ENCODE measurements at places on chromosomes 1 and 21.

- no peak for DNase-seq
These were observed 13.3 kb downstream of the ARV1 start for GRCh38 chr1:230992100-230992774.

DNA sequence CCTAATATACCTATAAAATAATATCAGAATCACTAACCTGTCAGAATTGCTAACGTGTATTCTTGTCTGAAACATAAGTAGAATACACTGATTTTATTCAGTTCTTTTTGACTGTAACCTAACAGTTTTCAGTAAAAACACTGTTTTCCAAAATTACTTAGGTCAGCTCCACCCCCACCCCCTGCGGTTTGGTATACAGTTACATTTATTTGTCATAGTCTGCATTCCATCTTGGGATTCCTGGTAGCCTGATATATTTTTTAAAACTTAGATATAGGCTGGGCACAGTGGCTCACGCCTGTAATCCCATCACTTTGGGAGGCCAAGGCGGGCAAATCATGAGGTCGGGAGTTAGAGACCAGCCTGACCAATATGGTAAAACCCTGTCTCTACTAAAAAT is 19.8 kb upstream of the ABCD3 start:
- no peak for DNase-seq

DNA sequence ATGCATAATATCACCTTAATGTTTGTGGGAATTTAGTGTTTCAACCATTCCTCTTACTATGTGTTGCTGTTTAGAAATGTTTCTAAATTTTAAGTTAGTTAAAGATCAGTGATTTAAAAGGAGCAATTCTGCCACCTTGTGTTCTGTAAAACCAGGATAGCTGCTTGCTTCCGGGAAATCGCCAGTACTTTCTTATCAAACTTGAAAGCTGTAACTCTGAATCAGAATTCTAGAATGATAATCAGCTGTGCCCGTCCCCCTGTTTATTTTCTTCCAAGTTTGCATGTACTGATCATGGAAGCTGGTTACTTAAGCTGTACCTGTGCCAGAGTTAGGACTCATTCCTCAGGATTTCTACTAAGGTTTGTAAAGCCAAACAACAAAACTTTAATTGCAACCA is 656.4 kb downstream of the LTN1 start:
- DNase-seq: no peak

- no peak for DNase-seq
These were observed 3.2 kb downstream of the DENND1B start for GRCh38 chr1:197771904-197772556.

- no peak for DNase-seq
These were observed 208.4 kb upstream of the CAMK1G start for GRCh38 chr1:209375097-209375496.

DNA sequence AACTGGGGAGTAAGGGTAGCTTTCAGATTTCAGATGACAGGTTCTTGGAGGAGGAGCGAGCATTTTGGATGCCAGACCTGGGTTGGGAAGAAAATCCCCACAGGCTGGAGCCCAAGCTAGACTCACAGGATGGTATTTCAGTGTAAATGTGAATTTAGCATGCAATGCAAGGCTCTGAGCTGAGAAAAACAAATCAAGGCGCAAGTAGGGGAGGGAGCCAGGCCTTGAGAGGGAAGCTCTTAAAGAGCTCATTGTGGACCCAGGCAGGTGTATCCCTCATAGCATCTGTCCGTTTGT is 386.1 kb downstream of the MATN1 start:
- no peak for DNase-seq

All from stimulated activated CD8-positive, alpha-beta memory T cell treated with anti-CD3 and anti-CD28 coated beads, Interleukin-12 subunit alpha, Interleukin-12 subunit beta, amount 100 ng/mL, for 4 hours (primary cell).